ENCODE measurements at places on chromosomes 5 and 9. TPM values are rescaled to one million over a fixed set of nuclear protein-coding genes. Genes with fewer than 3 reads are reported as not detected.

The LCN10 gene
- total RNA-seq = not detected

The PKN3 gene
- not detected for total RNA-seq

DNA sequence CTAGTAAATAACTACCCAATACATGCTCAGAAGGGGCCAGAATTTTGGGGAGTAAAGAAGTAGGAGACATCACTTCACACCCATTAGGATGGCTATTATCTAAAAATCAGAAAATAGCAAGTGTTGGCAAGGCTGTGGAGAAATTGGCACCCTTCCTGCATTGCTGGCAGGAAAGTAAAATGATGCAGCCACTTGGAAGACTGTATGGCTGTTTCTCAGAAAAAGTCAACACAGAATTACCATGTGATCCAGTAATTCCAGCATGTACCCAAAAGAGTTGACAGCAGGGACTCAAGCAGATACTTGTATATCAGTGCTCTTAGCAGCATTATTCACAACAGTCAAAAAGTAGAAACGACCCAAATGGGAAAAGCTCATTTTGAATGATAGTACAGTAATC, 107.6 kb downstream of the APBA1 start:
- DNase-seq = no peak

- DNase-seq = no peak
These were observed 31.0 kb downstream of the HK3 start for GRCh38 chr5:176868126-176868525.

DNA sequence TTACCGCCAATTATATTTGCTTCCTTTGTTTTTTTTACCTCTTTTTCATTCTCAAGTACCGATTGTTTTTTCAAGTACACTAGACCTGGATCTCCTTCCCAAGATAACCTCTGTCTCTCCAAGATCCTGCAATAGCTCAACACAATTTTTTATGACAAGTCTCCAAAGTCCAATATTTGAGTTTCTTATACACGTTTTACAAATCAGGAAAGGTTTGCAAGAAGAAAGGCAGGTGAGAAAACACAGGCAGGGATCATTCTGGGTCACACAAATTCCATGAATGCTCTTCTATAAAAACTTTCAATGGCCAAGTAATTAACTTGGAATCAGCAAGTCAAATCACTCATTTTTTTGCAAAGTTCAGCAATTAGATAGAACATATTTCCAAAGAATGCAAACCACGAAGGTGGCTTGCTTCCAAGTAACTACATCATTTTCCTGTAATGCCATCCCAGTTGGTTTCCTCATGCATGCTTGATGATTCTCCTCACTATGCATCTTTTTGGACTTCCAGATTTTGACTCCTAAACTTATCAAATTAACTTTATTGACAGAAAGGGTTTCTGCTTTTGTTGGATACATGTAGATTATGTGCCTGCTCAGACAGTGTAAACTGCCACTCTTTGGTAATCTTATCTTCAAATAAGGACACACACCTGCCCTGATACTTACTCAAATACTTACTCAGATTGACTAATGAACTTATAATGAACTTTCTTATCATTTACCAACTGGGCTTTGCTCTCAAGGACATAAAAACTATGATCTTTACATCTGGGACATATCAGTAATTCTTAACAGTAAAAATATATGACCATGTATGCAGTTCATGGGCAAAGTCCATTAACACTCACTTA, 24.7 kb upstream of the IFNE start:
- no peak for DNase-seq

Measured in Karpas-422 (cell line).